ENCODE measurements at places on chromosomes 1 and 21.

- DNase-seq, result no peak
Measured at GRCh38 chr21:39595465-39595864, 17.3 kb upstream of the B3GALT5 start.

DNA sequence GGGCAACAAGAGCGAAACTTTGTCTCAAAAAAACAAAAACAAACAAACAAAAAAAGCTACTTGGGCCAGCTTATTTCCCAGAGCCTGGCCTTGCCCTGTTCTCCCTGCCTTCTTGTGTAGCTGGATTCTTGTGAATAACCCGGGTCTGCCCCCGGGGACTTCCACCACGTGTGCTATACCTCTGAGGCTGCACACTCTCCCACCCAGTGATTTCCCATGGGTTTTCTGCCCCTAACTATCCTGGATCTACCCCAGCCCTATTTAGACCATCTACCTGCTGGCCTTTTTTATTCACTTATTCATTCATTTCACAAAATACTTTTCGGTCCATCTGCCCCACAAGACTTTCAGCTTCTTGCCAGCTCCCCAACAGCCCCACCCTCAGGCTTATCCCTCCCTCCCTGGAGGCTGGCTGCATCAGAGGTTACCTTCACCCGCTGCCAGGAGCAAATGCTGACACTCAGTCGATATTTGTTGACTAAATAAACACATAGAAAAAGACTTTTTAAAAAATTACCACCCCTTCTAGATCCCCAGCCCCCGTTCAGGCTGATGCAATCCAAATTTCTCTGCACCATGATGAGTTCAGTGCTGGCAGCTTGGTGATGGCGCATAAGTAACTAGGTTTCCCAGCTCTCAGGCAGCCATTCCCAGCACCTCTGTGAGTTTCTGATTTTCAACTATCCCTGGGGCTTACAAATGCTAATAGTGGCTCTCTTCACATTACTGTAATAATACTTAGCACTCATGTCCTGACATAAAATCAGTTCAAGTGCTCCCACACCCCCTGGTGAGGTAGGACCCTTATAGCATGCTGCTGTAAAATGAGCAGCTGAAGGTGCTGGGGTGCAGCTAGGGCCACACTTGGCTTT lies 30.7 kb upstream of the TARBP1 start:
- DNase-seq, result no peak

- DNase-seq, result no peak
Measured at GRCh38 chr1:47771751-47772150, 225.4 kb downstream of the TRABD2B start.

DNA sequence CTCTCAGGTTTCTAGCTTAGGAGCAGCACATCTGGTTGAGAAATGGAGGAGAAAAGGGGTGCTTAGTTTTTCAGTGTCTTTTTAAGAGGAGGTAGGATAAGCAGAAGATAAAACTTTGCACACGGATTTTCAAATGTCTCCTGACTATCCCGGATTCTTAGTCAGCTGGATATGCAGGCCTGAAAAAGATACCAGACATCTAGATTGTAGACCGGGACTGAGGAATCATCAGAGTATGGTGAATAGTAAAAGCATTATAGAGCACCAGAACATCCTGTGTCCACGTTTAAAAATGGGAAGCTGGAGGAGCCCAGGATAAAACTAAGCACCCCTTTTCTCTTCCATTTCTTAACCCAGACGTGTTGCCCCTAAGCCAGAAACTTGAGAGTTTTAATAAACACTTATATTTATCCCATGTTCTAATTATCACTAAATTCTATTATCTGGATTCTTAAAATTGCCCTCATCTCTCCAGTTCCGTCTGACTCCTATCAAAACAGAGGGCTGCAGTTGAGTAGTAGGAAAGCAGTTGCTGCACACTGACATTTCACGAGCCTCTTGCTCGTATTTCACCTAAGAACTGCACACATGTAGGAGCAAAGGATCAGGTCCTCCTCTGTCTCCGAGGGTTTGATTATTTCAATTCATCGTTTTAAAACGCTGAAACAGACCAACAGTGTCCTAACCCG lies 609 bp downstream of the PIGK start:
- DNase-seq, result no peak

- no peak for DNase-seq
Measured at GRCh38 chr1:162351246-162351842, 25.3 kb downstream of the SPATA46 start.

- no peak for DNase-seq
Measured at GRCh38 chr1:119600976-119601375, 47.1 kb downstream of the ZNF697 start.

GRCh38 chr1:109468903-109469302 lies 2.6 kb downstream of the SYPL2 start:
- no peak for DNase-seq

DNA sequence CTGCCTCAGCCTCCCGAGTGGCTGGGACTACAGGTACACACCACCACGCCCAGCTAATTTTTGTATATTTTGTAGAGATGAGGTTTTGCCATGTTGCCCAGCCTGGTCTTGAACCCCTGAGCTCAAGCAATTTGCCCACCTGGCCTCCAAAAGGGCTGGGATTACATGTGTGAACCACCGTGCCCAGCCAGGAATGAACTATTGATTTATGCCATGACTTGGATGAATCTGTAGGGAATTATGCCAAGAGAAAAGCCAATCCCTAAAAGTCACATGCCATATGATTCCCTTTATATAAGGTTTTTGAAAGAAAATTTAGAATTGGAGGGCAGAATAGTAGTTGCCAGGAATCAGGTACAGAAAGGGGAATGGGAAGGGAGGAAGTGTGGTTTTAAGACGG lies 19.1 kb upstream of the SLC45A3 start:
- DNase-seq, result no peak

DNA sequence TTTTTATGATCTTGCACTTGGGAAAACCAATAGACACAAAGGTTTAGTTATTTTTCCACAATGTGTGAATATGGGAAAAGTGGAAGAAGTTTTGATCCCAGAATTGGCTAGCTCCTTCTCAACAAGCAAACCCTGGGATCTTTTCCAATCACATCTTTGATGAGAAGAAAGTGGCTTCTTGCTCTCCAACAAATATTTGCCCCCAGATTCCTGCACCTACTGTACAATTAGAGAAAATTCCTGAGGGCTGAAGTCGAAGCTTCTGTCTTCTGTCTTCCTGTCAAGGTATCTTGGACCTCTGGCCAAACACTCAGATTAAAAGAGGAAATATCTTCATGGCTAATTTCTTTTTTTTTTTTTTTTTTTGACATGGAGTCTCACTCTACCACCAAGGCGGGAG lies 113.1 kb upstream of the SLC45A1 start:
- no peak for DNase-seq

GRCh38 chr1:104765085-104765484 lies 1015.4 kb downstream of the AMY1C start:
- no peak for DNase-seq

GRCh38 chr1:5948681-5949005 lies 43.6 kb downstream of the NPHP4 start:
- DNase-seq, result no peak

GRCh38 chr1:209875515-209875914 lies 47.7 kb downstream of the UTP25 start:
- no peak for DNase-seq

- DNase-seq, result no peak
Measured at GRCh38 chr1:200908191-200908868, 13.6 kb downstream of the INAVA start.

DNA sequence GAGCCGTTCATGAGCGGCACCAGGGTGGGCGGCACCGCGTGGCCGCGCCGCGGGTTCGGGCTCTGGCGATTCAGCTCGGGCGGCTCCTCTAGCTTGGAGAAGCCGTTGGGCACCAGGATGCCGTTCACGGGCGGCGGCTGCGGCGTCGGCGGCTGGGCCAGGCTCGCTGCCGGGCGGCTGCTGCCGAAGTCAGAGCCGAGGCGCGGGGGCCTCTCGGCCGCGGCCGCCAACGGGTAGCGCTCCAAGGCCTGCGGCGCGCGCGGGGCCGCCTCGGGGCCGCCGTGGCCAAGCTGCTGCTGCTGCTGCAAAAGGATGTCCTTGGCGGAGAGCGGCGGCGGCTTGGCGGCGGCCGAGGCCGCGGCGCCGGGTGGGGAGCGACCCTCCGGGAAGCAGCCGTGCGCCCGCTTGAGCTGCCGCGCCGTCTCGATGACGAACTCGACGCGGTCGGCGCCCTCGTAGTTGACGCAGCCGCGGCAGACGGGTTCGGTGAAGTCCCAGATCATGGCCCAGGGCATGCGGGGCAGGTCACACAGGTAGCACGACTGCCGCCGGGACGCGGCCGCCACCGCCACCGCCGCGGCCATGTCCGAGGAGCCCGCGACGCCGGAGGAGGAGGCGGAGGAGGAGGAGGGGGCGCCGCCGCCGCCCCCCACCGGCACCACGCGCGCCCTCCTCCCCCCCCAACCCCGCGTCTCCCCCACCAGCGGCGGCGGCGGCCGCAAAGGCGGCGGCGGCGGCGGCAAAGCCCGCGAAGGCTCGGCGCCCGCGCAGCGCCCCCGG lies 877 bp downstream of the IRF2BP2 start:
- no peak for DNase-seq

DNA sequence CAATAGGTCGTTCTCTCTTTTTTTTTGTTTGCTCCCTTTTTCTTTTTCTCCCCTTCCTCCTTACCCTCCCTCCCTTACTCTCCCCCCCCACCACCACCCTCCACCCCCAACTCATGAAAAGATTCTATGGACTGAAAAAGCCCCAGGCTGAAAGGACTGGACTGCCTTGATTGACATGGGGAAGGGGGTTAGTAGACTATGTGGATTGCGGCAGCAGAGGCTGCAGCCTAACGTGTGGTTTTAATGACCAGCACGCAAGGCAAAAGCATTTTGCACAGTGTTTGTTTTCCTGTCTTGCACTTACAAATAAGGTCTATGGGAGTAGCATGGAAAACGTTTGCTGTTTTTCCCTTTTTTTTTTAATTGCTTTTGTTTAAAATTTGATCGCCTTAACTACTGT lies 5.5 kb downstream of the ZBTB18 start:
- no peak for DNase-seq

DNA sequence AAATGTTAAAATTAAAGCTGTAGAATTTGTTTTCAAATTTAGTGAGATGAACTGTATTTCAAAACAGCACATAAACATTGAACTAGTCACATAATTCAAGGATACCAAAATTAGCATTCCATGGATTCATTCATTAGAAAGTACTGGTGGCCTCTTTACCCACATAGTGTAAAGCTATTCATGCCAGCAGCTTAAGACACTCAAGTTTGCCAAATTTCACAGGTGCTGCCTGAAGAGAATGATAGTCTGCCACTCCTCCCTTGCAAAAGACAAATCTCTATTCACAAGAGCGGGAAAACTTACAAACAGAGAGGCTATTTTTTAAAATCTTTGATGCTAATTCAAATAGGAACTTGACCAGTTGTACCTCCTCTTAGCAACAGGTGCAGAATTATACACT lies 337.0 kb downstream of the BRINP3 start:
- DNase-seq, result no peak

- no peak for DNase-seq
Measured at GRCh38 chr1:38213646-38214434, 167.2 kb upstream of the POU3F1 start.

GRCh38 chr1:220011620-220012019 lies 34.7 kb downstream of the EPRS1 start:
- no peak for DNase-seq

GRCh38 chr1:244735876-244736561 lies 83.1 kb downstream of the DESI2 start:
- no peak for DNase-seq

DNA sequence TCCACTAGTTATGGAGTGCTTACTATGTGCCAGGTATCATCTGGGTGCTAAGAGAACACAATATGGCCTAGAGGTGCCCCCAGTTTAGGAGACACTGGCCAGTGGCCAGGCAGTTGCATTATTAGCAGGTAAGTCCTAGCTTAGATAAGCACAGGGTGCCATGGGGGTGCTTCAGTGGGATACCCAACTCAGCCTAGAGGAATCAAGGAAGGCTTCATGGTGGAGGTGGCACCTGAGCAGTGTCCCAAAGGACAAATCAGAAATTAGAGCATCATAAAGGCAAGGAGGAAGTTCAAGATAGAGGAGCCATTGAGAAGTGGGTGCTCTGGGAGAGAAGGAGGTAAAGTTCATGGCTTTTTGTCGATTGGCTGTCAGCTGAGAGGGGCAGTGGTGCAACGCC lies 31.9 kb upstream of the PKP1 start:
- DNase-seq, result no peak

- DNase-seq, result no peak
Measured at GRCh38 chr21:45278156-45278911, 9.4 kb downstream of the POFUT2 start.

GRCh38 chr1:70487910-70488665 lies 77.0 kb downstream of the CTH start:
- no peak for DNase-seq

- peak; percentile 13 for DNase-seq
Measured at GRCh38 chr1:153774780-153775457, at the start of gene SLC27A3. Gene SLC27A3 (plus strand): TSS chr1:153775407. CDS start chr1:153775498, 91 bp downstream.

DNA sequence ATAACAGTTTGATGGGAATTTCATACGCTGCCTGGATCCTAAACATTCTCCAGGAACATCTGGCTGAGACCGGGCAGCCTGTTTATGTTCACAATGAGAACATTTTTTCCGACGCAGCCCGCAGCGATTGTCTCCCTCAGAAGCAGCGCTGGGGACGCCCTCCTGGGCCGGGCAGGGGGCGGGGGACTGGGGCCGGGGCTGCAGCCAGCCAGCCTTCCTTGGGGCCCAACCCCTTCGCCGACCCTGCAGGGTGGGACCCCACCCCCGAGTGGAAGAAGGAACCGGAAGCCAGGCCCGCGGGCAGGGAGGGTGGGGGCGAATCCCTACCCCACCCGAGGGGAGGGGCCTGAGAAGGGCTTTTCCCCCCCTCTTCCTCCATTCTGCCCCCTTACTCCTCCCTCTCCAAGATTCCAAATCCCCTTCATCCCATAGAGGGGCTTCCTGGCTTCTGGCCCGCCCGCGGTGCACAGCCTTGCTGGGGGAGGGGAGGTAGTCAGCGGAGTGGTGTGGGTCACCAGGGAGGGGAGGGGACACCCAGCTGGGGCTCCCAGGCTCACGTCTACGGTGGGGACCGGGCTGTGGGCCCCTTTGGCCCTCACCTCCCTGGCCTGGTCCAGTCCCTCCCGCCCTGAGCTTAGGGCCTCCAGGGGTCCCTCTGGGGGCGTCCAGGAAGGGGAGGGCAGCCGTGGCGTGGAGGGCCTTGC lies 60.6 kb downstream of the WNT9A start:
- DNase-seq, result no peak

GRCh38 chr1:89525169-89525855 lies 683 bp downstream of the LRRC8B start:
- no peak for DNase-seq

DNA sequence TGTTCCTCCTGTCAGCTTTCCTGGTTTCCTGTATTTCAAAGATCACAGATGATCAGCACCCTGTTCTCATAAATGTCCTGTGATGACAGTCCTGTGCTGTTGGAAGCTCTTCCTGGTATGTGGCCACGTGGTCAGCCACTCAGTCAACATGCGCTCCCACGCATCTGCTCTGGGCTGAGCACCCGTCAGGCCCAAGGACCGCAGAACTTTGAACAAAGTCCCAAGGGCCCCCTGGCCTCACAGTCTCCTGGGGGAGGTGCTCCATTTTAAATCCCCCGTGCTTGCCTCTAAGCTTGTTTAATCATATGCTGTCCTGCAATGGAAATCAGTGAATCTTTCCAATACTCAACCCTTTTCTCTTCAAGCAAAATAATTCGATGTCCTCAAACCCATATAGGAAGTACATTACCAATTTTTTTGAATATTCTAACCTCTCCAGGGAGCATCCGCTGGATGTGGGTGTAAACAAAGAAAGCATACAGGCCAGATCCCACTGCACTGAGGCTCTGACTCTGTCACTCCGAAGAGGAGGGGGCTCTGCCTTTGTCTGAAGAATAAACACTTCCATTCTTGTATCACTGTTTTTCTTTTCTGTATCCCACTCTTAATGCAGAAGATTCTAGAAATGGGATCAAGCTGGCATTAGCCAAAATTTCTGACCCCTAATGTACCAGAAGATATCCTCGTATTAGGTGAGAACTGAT lies 250.3 kb downstream of the SDCCAG8 start:
- no peak for DNase-seq

All from stimulated activated CD8-positive, alpha-beta memory T cell treated with anti-CD3 and anti-CD28 coated beads, Interleukin-7, amount 100 ng/mL, for 1 hour (primary cell).